GM03348 (cell line): ENCODE measurements at places on chromosomes 2 and 18.
A peak's percentile ranks its signal among the peaks of the same experiment; 100 is the strongest.

DNA sequence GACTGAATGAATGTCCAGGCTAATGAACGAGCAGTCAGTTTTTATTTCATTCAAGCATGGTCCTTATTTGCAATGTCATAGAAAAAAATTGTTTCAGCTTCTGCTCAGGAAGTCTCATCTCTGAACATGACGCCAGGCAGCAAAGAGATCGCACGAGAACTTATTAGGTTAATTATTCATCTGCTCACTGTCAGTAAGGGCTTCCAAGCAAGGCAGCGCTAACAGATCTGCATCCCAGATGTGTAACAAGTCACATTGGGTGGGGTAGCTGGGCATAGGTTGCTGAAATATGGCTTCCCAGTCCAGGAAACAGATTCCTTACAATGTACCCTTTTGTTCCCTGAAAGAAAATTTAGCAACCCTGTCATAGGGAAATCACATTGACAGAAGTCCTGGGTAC is 63.5 kb downstream of the ANKRD44 start:
- peak; percentile 20 for DNase-seq

DNA sequence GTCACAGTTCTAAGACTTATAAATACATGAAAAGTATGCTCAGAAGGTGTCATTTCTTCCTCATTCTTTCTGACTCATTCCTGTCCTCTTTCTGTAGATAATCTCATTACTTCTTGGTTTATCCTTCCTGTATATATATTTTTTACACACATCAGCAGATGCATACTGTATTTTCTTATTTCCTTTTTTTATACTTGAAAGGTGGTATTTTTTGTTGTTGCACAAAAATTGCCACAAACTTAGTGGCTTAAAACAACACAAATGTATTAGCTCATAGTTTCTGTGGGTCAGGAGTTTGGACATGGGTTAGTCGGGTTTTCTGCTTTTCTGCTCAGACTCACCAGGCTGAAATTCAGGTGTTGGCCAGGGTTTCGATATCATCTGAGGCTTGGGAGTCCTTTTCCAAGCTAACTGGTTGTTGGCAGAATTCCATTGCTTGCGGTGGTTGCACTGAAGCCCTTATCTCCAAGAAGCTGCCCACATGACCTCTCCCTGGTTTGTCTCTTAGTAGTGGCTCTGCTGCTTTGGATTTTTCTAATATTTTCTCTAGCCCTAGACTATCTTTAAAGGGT is 162.6 kb downstream of the FMNL2 start:
- no peak for DNase-seq

DNA sequence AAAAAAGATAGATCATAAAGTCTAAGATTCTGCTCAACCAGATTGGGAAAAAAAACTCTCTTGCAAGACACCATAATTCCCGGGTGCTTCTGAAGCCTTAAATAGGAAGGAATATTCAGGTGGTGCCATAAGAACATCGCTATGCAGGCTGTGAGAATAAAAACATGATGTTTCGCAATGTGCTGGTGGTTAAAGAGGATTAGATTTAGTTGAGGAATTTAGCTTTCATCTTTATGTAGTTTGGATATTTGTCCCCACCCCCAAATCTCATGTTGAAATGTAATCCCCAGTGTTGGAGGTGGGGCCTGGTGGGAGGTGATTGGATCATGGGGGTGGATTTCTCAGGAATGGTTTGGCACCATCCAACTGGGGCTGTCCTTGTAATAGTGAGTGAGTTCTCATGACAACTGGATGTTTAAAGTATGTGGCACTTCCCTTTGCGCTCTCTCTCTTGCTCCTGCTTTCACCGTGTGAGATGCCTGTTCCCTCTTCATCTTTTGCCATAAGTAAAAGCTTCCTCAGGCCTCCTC is 132.2 kb downstream of the AKAIN1 start:
- DNase-seq: no peak

GRCh38 chr2:43020990-43021669 is 205.3 kb downstream of the ZFP36L2 start:
- no peak for DNase-seq

- DNase-seq: peak; percentile 5
These were observed 51.5 kb downstream of the DNAJC10 start for GRCh38 chr2:182767578-182767977.

- peak; percentile 91 for DNase-seq
These were observed 39.9 kb upstream of the CDC42EP3 start for GRCh38 chr2:37711308-37711731.

- DNase-seq: peak; percentile 7
These were observed 67.0 kb downstream of the SLC66A2 start for GRCh38 chr18:79884294-79884962.

- DNase-seq: no peak
These were observed 157.9 kb downstream of the ASB1 start for GRCh38 chr2:238584617-238585016.
